Activated CD8-positive, alpha-beta memory T cell treated with anti-CD3 and anti-CD28 coated beads for 1 hour (primary cell): ENCODE measurements at places on chromosomes 2 and 18.

DNA sequence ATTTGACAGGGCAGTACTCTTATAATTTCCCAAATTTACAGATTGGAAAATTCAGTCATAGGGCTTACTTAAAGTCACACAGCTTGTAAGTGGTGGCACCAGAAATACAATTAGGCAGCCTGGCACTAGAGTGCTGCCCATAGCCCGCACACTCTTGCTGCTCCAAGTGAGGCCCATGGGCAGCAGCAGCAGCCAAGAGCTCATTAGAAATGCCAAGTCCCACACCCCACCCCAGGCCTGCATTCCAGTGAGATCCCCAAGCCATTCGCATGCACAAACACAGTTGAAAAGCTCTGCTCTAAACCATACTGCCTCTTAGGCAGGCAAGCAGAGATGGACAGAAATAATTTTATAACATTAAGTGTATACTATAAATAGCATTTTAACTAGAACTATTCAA, 379.3 kb upstream of the PKDCC start:
- DNase-seq, result no peak

GRCh38 chr18:63259567-63260379, 59.8 kb downstream of the BCL2 start:
- no peak for DNase-seq

GRCh38 chr2:133718688-133719201, 150.5 kb upstream of the NCKAP5 start:
- no peak for DNase-seq

DNA sequence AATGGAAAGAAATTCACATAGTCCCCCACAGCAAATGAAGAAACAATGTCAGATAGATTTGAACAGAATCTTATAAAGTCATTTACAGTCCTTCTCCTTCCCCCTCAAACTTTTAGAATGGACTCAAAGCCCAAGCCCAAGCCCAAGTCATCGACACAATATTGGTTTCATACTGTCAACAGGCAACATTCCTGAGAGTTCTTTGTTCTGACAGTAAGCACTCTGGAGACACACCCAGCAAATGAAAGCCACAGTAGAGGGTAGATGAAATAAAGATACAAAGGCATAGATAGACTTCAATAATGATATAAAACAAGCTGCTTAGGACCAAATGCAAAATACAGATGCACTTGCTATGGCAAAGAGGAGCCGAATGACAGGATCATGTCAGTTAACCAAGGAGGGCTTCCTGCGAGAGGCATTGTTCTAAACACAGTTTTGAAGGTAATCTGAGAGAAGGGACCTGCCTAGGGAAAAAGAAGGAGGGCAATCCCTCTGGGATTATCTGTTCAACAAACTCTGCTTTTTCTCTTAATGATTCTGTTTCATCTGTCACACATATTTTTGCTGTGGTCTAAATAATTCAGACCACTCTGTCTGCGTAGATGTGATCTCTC, 97.1 kb upstream of the MAP4K3 start:
- DNase-seq, result no peak

DNA sequence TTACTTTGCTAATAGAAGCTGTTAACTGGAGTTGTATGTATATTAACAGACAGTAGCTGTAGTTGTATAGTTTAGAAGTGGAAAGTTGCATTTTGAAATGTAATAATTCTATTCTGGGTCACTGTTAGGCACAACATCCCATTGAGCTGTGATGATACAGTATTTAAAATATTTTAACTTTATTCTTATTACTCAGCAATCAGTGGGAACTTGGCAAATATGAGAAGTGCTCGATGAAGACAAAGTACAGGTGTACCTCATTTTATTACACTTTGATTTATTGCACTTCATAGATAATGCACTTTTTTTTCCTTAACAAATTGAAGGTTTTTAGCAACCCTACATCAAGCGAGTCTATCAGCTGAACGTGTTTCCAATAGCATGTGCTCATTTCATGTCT, 8.6 kb downstream of the DNAJC10 start:
- no peak for DNase-seq

GRCh38 chr2:37091873-37092272, 7.6 kb downstream of the GPATCH11 start:
- no peak for DNase-seq

- DNase-seq, result no peak
Observed at GRCh38 chr2:205858275-205858674, 176.0 kb downstream of the NRP2 start.

- DNase-seq, result no peak
Observed at GRCh38 chr2:165863810-165864261, 69.8 kb upstream of the GALNT3 start.

DNA sequence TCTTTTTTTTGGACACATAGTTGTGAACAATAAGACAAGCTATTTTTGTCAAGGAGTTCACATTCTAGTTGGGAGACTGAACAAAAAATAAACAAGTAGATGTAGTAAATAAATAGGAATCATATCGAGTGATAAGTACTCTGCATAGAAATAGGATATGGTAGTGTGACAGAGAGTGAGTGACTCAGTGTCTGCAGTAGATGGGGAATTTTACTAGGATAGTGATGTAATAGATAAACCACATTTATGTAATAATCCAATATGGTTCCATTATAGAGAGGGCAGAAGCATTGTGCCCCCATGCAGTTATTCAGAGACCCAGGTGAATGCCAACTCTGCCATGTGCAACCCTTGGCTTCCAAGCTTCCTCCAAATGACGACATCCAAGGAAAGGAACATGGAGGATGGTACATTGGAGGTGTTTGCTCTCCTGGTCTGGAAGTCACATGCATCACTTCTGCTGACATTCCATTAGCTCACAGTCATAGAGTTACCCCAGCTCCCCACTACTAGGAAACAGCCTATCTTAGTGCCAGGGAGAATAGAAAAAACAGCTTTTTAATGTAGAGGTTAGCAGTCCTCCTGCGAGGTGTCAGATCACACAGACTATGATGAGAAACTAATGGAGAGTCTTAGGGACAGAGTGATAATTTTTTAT, 595.4 kb downstream of the NYAP2 start:
- no peak for DNase-seq

DNA sequence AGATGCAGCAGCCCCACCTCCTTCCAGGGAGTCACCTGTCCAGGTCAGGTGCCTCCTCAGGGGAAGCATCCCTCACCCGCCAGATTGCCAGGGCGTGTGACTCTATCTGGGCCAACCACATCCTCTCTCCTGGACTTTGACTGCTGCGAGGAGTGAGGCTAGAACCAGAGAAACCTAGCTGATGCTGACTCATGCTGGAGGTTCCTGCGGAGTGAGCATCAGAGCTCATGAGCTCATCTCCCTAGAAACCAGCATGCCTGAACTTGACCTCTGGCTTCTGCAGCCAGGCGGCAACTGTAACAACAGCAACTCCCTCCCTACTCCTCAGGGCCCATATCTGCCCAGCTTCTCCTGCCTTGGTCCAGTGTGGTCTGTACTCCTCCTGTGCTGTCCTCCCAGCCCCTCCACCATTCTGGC, 28.3 kb upstream of the NT5DC4 start:
- no peak for DNase-seq
